Activated T-cell treated with anti-CD3 and anti-CD28 coated beads, Interleukin-2, amount 50 U/mL, for 72 hours (primary cell): ENCODE measurements at places on chromosomes 11 and 22.
A peak's percentile ranks its signal among the peaks of the same experiment; 100 is the strongest.

DNA sequence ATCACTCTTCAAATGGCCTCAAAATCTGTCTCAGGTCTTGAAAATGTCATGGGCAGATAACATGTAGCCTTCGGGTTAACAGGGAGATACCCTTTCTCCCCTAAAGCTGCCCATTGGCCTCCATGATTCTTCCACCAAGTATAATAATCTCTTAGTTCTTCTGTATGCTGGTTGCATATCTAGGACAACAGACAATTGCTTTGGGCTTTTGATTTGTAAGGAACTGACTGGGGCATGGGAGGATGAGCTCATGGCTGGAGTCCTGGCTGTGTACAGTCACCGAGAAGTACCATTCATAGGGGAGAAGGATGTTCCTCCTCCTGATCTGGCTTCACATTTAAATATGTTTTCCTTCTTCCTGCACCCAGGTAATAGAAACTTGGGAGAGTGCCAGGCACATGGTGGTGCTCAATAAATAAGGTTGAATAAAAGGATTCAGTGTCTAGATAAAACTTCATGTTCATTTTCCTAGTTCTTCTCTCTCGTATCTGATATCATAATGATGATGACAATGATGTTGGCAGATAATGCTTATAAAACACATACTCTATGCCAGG lies 2.8 kb upstream of the AMPD3 start:
- DNase-seq = no peak

DNA sequence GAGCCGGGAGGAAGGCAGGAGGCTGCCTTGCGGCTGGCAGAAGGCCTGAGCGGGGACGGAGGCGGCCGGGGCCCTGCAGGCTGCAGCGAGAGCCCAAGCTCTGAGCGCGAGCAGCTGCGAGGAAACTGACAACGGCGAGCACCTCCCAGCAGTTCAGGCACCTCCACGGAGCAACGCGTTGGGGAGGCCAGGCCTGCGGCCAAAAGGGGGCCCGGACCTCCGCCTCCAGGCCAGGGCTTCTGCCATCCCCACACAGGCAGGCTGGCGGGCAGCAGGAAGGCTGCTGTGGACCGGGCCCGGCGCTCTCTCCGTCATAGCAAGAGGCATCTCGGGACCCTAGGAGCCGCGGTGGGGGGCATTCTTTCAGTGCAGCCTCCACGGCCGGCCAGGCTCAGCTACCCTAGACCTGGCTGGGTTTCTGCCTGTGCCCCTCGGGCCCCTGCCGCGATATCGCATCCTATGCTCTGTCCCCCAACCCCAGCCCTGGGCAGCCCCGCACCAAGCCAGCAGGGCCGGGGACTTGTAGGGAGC lies 22.9 kb upstream of the SLC22A12 start:
- DNase-seq = no peak

GRCh38 chr22:35761037-35761436 lies 43.4 kb downstream of the APOL5 start:
- DNase-seq = no peak

DNA sequence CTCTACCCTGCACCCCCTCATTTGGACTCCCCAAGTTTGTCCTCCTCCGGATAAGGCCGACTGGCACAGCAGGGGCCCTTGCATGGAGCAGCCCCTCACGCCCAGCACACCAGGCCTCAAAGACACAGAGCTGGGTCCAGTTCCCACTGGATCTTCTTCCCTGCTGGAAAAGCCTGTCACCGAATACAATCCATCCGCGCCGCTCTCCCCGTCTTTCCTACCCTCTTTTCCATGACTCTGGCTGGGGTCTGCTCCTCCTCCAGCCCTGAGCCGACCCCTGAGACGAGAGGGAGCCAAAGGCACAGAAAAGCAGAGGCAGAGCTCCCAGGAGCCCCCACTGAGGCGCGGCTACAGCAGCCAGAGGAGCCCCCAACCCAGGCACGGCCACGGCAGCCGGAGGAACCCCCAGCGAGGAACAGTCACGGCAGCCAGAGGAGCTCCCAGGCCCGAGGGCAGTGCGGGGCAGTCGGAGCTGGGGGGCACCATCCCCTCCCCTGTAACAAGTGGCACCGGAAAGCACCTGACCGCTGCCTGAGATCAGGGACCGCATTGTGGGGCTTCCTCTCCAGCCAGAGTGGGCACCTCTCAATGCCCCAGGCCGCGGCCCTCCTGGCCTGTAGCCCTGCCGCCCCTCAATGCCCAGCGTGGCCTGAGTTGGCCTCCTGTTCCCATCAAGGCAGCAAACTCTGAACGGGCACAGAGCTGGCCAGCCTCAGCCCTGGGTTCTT lies 12.0 kb downstream of the ALG12 start:
- DNase-seq = no peak

DNA sequence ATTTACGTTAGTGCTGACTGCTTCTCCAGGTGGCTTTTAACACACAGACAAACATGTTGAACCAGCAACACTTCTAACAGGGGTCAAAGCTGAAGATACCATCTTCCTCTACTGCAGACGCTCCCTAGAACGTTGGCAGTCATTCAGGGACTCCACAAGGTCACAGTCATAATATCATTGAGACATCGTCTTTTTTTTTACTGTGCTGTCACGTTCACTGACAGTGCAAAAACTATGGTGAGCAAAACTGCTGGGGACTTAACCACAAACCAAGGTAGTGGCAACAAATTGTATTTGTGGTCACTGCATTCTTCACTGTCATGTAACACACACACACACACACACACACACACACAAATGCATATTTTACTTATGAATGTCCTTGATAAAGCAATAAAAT lies 244.9 kb downstream of the CASP12 start:
- peak; percentile 20 for DNase-seq

GRCh38 chr11:61954851-61955421 lies 4.8 kb downstream of the BEST1 start:
- DNase-seq = no peak

DNA sequence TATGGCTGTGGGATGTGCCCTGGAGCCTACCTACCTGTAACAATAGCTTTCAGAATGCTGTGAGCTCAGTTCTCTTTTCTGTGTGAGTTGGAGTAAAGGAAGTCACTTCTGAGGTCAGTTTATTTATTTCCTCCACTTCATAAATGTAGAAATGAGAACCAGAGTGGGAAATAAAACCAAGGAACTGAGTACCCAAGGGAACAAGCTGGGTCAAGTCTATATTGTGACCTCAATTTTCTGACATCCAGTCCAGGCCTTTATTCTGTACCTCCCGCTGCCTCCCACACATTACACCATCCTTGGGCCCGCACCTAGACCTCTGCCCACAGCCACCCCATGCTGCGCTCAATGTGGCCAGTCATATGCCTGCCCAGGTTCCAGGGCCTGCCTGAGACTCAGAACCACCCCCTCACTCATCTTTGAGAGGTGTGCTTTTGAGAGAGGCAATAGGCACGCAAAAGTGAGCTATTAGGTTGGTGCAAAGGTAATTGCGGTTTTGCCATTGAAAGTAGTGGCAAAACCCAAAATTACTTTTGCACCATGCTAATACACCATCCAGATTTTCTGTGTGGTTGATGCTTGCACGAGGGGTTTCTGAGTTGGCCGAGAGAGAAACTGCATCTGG lies 9.8 kb downstream of the MS4A6E start:
- no peak for DNase-seq

- peak; percentile 2 for DNase-seq
These were observed 1059.5 kb downstream of the FAM181B start for GRCh38 chr11:81674211-81674610.

DNA sequence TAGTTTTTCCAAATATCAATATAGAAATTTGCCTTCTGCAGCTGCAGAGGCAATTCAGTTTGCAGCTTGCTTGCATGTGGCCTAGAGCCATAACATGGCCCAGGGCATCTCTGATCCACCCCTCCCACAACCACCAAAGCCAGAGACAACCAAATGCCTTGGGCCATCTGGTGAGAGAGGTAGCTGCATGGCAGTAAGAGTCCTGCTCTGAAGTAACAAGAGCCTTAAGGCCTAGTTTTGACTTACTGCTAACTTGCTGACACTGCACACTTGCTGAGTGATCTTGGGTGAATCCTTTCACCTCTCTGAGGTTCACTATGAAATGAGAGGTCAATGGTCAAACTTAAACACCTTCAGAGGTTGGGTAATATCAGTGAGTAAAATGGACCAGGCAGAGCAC lies 4.9 kb upstream of the SPECC1L start:
- DNase-seq = no peak

DNA sequence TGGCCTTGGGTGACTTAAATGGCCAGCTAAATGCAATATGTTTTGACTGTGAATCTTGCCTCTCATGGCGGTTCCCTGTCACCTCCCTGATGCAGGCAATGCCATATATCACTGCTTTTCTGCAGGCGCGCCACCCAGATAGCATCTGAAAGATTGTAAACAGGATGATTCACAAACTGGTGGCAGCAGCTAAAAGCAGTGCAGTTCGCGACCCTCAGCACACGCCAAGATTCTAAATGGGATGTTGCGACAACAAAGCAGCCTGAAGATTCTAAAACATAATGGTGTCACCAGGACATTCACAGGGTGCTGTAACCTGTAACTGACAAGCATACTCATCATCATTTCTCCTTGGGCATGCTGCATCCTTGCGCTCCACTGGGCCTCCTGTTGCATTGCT lies 440.4 kb upstream of the CADM1 start:
- DNase-seq = no peak

- peak; percentile 80 for DNase-seq
These were observed 15.9 kb upstream of the GRAMD4 start for GRCh38 chr22:46604306-46604690.

GRCh38 chr22:28857288-28857687 lies 26.1 kb upstream of the ZNRF3 start:
- DNase-seq = no peak

DNA sequence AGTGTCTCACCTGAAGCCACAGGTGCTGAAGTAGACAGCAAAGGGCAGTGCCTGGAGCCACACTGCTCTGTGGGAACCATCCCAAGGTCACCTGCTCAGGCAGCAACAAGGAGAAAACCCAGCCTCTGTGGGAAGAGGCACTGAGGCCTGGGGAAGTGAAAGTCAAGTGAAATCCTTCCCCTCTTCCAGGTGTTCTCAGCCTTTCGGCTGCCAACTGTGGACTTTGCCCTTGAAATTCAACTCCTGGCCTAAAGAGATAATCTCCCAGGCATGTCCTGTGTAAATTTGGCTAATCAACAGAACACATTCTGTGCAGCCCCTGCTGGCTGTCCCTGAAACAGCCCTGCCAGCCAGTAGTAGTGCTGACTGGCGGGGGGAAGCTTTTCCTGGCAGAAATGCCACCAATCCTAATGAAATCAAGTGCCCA lies 112.1 kb downstream of the RPL27A start:
- no peak for DNase-seq

GRCh38 chr11:119144825-119145486 lies 3.9 kb upstream of the ABCG4 start:
- peak; percentile 36 for DNase-seq

DNA sequence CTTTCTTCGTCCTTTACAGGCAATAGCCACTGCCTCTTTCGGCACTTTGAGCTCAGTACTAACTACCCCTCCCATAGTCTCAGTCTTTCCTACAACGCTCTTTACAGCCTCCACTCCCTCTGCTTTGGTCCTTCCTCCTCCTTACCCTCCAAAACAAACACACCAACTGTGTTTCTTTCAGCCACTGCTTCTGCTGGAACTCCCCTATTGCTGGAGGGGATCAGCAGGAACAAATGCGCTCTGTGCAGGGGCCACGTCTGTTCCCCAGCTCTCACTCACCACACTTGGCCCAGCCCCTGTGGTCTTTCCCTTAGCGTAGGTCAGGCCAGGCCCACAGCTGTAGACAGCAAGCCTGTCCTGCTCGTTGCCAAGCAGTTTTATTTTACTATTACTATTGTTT lies 42.3 kb downstream of the PC start:
- no peak for DNase-seq

- DNase-seq = no peak
These were observed 174.7 kb upstream of the CADM1 start for GRCh38 chr11:115678942-115679341.

DNA sequence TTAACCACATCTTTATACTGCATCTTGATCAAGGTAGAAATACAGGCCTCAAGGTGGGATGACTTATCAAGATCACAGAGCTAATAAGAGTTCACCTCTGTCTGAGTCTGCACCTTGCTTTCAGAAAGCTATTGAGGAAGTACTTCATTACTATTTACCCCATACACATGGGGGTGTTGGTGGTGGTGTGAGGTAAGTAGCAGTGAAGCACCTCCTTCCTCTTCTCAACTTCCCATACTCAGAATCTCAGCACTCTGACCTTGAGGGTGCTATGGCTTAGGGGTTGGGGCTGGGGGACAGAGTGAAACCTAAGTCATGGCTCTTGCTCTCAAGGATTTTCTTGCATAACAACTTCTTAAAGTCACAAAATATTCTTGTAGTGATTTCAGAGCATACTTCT lies 56.9 kb downstream of the ME3 start:
- no peak for DNase-seq

GRCh38 chr11:122668562-122669090 lies 13.1 kb downstream of the UBASH3B start:
- DNase-seq = no peak

DNA sequence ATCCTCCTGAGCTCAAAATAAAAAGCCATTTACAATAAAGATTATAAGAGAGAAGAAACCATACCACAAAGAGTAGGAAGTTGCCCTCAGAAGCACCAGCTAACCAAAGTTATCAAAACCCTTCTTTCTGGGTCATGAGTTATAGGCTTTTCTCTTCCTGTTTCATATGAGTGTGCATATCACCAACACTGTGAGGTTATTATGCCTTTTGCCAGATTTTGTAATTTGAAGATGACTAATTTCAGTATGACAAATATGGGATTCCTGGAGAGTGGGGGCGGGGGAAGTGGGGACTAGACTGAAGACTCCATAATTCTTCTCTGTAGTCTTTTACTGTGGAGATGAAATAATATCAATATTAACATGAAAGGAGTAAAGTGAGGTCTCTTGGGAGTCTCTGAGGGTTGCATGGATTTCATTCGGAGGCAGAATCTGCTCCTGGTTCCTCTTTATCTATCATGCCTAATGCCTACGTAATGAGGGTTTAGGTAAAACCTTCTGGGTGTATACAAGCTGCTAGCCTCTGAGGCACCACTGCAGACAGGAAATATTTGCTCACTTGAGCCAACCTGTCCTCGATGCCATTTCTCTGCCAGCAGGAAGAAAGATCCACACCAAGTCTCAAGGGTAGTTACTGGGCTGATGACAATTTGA lies 2.1 kb downstream of the LPXN start:
- DNase-seq = peak; percentile 76

- no peak for DNase-seq
These were observed 13.9 kb downstream of the TMA7B start for GRCh38 chr22:39974065-39974464.

DNA sequence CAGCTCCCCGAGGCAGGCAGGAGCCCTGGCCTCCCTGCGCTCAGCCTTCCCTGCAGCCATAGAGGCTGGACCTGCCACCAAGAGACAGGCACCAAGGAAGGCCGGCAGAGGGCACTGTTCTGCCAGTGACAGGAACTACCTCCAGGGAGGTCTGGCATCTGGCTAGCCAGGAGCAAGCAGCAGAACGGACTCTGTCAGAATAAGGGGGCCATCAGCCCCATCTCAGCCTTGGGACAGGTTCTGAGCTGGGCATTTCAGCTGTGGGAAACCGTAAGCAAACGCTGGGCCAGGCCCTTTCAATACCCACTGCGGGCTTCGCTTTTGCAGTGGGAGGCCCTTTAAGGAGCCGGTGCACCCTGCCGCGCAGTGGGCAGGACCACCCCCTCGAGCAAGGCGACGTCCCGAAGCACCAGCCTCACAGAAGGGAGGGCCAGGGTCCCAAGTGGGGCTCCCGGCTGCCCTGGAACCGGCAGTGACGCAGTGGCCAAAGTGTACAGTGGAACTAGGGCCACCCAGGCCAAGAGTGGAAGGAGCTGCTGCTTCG lies 18.2 kb downstream of the IFT27 start:
- DNase-seq = peak; percentile 81

- DNase-seq = no peak
These were observed 11.0 kb upstream of the EHF start for GRCh38 chr11:34609850-34610249.
